Neural crest cell (in vitro differentiated cells): ENCODE measurements at places on chromosomes 1 and 21. TPM values are rescaled to one million over a fixed set of nuclear protein-coding genes. Genes with fewer than 3 reads are reported as not detected.

The ASTN1 gene
- 21.8 TPM in 2 replicates for total RNA-seq

The GUCA2B gene
- not detected in 2 replicates for total RNA-seq

The NTNG1 gene
- 1.1 and 1.3 TPM in 2 replicates for total RNA-seq

GRCh38 chr21:16330908-16331268 lies 601.1 kb downstream of the USP25 start:
- no peak for DNase-seq

DNA sequence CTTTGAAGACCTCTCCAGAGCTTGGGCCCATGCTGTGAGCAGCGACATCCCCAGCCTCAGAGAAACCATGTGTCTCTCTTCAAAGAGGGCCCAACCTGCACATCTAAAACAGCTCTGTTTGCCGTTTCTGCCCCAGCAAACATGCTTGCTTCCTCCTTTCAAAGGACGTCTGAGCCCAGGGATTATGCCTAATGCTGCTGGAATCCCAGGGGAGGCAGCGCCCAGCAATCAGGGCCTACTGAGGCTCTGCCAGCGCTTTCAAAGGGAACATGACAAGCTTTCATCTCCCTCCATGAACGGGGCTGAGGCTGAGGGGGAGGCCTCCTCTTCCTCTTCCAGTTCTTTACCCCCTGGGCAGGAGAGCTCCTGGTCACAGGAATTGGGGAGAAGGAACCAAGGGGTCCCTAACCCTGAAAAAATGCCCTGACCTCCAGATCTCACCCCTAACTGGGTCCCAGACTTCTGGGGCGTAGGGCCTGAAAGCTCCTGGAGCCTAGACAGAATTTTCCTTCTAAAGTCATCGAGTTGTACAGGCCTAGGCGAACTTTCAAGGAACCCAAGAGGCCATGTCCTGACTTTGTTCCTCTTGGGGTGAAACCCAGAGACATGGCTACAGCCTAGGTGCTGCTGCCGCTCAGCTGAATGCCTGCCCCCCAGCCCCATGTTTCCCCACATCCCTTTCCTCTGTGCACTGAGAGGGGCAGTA lies 13.4 kb upstream of the ASCL5 start:
- no peak for DNase-seq

- DNase-seq = no peak
These were observed 243.0 kb upstream of the GJB5 start for GRCh38 chr1:34511802-34512201.
